Foreskin keratinocyte (primary cell): ENCODE measurements at places on chromosomes 7 and 10. TPM values are rescaled to one million over a fixed set of nuclear protein-coding genes. Genes with fewer than 3 reads are reported as not detected.
A peak's percentile ranks its signal among the peaks of the same experiment; 100 is the strongest.

Gene ASB13
- 15.6 and 16.6 TPM in 2 replicates for total RNA-seq

Gene IFIT3
- total RNA-seq, result 54.8 and 78.5 TPM in 2 replicates

Gene NPC1L1
- not detected in 2 replicates for total RNA-seq

GRCh38 chr10:36181426-36182178, 539.5 kb upstream of the FZD8 start:
- DNase-seq, result no peak

- DNase-seq, result peak; percentile 36
Measured at GRCh38 chr10:124917428-124918190, 24.3 kb upstream of the ZRANB1 start.

DNA sequence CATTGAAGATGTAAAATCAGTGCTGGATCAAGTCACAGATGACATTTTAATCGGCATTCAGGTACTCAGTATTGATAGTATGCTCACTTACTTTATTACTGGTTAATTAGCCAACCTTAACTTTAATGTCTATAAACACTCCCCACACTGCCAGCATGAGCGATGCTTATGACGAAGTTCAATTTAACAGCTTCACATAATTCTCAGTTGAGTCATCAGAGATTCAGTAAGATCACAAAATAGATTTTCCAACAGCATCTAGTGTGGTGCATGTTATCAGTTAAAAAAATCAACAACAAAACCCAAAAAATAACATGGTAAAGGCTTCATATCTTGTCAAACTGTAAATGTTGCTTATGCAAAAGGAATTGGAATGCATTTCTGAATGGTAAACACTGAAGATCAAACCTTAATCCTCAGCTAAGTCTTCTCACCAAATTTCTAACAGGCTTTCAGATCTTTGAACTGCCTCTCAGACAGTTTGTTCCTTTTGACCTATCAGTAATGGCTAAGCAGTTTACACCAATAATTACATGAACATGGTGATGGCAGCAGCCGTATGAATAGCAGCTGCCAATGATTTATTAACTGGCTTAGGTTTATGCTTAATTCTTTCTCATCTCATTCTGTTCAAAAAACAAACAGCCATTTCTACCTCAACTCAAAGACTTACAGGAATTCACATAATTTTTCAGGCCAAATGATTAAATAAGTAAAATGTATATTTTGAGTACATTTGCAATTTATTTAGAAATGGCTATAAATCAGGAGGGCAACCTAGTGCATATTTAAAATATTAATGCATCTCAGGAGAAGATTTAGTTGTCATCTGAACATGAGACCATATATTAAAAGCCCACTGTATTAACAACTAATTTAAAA, 98.5 kb downstream of the CABCOCO1 start:
- DNase-seq, result peak; percentile 77

DNA sequence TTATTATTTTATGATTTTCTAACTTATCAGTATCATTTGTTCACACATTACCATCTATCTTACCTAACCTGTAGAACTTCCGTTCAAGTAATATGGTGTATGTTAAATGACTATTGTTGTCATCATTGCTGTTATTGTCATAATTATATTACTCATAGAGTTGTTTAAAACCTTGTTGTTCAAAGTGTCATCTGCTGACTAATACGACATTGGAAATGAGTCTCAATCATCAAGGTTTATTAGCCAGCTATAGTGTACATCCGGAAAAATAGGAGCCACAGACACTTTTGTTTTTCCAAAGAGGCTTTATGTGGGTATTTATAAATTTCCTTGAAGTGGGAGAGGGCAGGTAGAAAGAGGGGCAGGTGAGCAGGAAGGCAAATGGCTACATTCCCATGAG, 386.9 kb upstream of the LRRTM3 start:
- no peak for DNase-seq

- DNase-seq, result peak; percentile 21
Measured at GRCh38 chr10:22335173-22335933, 9.9 kb upstream of the SPAG6 start.

- DNase-seq, result no peak
Measured at GRCh38 chr10:100186253-100187212, 704 bp upstream of the ERLIN1 start.

DNA sequence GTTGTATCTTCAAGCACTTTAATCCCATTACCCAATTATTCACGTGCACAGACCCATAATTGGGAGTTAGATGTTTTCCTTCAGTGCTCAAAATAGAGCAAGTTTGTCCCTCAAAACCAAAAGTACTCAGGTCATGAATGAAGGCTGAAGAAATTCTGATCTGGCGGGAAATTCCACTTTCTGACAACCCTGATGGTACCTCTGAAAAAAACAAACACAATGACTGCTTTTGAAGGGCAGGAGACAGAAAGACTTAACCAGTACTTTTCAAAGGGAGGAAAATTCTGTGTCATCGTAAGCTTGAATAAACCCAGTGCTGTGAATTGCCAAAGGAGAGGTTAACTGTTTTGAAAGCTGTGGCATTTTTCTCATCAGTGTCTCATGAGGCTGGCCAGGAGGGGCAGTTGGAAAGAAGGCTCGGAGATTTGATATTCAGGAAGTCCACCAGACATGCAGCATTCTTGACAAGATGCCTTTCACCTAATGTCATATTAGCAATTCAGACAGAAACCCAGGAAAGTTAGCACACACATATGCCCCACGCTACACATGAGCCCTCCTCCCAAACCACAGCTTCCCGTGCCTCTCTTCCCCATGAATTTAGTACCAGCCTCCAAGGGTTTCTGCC, 347.0 kb downstream of the KCNMA1 start:
- peak; percentile 95 for DNase-seq

DNA sequence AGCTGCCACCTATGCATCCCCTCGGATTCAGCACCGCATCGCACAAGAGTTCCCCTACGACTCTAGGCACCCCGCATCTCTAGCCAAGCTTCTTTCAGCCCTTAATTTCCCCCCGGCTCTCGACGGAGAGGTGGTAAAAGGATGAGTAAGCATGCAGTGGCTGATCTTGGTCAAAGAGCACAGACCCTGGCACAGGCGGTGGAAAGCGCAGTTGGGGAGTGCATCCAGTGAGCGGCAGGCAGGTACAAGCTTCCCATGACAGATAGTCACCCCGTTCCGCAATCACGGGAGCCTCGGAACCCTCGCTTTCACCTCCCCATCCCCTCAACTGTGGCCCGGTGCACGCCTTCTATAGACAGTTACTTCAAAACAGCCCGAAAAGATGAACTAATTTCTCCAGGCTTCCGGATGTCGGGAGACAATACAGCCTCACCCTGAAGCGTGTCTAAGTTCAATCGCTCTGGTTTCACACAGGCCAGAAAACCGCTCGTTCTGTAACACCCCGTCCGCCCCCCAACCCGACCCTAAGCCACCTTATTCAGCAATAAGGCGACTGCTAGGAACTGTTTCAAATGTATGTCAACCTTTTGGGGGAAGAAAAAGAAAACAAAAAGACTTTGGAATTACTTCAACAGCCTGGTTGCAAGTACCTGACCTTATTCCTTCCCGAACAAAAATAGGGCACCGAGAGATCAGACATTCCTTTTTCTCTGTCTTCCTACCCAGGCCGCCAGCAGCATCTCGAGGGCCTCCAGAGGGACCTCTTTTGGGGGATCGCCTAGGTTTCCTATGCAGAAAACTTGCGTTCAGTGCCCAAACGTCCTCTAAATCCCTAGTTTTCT, 1.4 kb downstream of the RHEB start:
- peak; percentile 57 for DNase-seq

DNA sequence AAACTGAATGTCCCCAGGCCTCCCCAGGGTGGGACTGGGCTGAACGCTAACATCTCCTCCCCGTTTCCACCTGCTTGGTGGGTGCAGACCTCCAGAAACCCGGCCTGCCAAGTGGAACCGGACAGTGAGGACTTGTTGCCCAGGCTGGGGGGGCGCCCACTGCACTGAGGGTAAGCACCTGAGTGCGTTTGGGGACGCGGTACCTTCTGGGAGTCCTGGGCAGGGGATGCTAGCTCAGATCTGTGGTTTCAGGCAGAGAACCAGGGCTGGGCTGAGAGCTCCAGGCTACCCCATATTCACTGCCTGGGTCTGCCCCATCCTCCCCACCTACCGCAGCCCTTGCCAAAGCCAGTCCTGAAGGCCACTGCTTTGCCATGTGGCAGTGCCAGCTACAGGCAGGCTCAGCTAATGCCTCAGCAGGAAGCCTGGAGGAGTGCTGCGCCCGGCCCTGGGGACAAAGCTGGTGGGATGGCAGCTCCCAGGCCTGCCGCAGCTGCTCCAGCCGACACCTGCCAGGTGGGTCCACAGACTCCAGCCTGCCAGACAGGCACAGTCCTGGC, 3.5 kb upstream of the ZNF467 start:
- no peak for DNase-seq

DNA sequence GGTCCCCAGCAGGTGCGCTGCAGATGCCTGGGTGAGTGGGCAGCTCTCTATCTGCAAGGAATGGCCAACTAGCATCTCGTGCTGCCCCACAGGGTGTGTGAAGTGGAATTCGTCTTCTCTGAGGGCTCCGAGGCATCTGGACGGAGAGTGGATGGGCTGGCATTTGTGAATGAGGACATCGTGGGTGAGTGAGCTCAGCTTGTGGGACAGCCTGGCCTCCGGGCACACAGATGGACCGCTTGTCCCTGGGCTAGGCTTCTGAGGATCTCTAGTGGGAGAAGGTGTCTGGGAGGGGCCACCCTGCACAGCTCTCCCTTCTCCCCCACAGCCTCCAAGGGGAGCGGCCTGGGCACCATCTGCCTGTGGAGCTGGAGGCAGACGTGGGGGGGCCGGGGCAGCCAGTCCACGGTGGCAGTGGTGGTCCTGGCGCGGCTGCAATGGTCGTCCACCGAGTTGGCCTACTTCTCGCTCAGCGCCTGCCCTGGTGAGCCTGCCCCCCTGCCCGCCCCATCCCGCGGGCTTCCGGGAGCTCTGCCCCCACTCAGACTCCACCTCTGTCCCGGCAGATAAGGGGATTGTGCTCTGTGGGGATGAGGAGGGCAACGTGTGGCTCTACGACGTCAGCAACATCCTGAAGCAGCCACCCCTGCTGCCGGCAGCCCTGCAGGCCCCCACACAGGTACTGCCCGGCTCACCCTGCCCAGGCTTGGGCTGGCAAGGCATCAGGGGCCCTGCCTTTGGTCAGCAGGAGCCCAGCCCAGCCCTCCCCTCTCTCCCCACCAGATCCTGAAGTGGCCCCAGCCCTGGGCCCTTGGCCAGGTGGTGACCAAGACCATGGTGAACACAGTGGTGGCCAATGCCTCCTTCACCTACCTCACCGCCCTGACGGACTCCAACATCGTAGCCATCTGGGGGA, 6.3 kb downstream of the POLR2J start:
- no peak for DNase-seq

DNA sequence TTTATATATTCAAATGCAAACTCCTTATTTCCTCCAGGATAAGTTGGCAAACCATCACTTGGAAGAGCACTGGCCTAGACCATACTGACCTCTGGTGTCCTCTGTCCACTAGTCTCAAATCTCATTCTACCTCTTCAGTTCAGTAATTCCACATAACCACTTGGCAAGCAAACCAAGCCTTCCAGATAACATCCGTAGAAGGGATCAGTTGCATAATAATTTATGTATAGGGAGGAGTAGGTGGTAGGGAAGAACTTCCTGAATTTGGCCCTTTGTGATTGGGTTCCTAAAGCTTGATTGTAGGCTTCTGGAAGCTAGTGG, 55.0 kb downstream of the WAC start:
- no peak for DNase-seq

GRCh38 chr10:132173185-132173584, 13.6 kb upstream of the DPYSL4 start:
- DNase-seq, result no peak

DNA sequence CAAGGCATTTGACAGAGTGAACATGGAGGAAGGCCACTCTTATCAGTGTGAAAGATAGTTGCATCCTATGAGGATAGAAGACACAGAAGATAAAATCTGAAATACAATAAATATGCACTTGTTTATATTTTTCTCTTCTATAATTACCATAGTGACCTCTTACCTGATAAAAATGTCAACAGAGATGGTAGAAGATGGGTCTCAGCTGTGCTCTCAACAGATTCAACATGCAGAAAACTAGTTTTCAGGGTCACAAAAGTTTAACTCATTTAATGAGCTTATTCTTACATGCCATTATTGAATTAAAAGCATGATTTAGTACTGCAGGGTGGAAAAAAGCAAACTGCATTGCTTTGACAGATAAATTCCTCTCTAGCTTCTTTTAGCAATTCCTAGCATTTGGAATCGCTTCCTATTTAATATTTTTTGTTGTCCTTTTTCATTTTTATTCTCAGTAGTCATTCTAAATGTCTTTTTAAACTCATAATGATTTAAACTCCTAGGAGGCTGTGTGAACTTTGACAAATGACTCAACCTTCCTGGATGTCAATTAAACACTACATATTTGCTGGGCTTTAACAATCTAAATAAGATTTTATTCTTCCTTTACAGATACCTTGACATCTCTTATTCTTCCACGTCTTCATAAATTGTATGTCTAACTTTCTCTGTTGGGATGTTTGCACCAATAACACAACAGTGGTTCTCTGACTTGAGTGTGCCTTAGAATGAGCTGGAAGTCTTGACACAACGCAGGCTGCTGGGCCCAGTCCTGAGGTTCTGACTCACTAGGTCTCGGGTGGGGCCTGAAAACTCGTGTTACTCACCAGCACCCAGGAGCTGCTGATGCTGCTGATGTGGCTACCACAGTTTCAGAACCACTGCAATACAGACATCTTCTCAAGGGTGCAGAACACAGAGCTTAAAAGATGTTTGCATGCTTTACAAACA, 565.5 kb upstream of the IGFBP3 start:
- peak; percentile 74 for DNase-seq

DNA sequence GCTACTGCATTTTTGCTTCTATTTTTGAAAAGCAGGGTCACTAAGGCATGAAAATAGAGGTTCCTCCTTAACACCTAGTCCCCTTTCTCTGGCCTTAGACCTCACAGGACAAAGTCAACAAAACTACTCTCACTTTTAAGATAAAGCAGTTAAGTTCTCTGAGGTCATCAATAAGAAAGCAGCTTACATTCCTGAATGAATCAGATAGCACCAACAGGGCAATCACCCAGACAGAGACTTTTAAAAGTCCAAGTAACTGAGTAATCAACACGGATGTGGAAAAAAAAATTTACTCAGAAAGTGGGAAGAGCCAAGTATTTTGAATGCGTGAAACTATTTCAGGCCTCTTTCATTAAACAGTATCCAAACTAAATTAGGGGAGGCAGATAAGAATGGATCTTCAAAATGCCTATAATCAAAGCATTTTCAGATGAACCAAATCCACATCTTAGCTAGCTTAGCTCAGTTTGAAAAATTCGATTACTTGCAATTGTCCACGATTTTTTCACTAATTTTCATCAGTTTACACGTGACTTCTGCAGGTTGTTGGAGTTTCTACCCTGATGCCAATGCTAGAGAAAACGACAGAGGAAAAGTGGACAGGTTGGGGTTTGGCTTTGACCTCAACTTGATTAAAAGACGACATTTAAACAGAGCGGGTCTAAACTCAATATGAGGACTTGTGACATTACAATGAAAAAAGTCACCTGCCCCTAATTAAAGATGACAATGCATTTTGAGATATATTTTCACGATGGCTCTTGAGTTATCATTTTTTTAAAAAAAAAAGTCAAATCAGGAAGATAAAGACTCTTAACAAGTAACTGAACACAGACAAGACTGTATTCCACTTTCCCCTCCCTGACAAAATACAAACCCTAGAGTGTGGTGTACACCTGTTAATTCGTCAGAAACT, 1.6 kb downstream of the BEND7 start:
- peak; percentile 77 for DNase-seq
